NCI-H1436 treated with DMSO at 0.1 percent for 48 hours (cell line): ENCODE measurements at places on chromosomes 6 and 20.

DNA sequence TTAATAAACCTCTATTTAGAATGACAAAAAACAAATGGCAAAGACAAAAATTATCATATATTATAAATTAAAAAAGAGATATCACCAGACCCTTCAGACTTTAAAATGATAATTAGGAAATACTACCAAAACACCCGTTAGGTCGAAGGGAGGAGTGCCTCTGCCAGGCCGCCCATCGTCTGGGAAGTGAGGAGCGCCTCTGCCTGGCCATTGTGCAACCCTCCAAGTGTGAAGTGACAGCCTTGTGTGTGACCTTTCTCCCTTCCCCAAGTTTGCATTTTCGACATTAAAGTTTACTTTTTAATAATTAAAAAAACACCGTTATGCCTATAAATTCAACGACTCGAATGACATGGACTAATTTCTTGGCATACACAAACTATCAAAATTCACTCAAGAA lies 64.5 kb upstream of the TASP1 start:
- DNase-seq: no peak

- no peak for DNase-seq
Measured at GRCh38 chr6:132130626-132131298, 179.6 kb upstream of the CCN2 start.

DNA sequence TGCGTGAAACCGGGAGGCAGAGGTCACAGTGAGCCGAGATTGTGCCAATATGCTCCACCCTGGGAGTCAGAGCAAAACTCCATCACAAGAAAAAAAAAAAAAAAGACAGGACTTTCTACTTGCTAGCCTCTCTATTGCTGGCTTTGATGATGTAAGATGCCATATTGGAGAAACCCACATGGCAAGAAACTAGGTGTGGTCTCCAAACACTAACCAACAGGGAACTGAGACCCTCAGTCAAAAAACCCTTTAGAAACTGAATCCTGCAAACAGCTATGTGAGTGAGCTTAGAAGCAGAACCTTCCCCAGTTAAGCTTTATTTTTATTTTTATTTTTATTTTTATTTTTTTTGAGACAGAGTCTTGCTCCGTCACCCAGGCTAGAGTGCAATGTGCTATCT lies 18.4 kb upstream of the ZBTB22 start:
- DNase-seq: no peak

DNA sequence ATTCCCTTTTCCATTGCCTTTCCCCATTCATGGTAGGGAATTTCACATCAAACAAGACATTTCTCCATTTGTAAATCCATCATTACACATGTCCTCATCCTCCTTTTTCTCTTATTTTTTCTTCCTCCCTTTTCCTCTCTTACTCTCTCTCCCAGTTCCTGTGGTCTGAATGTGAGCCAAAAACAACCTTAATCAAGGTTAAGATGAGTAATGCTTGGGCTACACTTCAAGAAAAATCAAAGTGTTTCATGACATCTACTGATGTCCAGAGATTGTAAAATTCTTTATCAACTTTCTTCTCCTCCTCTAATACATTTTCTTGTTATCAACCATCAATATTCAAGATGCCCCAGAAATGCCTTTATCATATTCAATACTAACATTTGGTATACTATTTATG lies 208.0 kb upstream of the PRND start:
- no peak for DNase-seq

- no peak for DNase-seq
Measured at GRCh38 chr20:57082357-57082945, 184.0 kb downstream of the BMP7 start.

DNA sequence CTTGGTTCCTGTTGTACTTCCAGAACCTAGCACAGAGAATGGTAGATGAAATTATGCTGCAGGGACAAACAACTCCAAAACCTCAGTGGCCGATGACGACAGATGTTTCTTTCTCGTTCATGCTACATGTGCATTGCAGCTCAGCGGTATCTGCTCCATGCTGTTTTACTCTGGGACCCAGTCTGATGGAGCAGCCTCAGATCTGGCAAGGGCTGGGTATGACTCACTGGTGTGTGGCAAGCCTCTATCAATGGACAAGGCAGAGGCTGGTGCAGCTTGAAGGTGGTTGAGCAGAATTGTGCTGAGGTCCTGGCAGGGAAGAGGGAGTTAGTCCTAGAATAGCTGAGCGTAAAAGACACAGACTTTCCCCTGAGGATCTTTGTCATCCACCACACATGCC lies 10.3 kb upstream of the BLCAP start:
- DNase-seq: no peak

GRCh38 chr20:57294550-57294949 lies 28.1 kb upstream of the BMP7 start:
- no peak for DNase-seq

GRCh38 chr6:167091026-167091804 lies 31.7 kb upstream of the CCR6 start:
- DNase-seq: no peak

DNA sequence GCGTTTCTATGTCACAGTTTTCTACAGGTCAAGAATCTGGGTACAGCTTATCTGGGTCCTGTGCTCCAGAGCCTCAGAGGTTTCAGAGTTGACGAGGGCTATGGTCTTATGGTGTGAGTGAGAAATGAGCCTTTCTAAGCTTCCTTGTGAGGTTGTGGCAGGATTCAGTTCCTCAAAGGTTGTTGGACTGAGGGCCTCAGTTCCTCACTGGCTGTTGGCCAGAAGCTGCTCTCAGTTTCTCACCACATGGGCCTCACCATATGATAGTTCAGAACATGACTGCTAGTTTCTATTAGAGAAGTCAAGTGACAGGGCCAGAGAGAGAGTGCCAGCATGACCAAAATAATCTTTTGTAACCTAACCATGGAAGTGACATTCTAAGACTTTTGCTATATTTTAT lies 96.1 kb downstream of the NUS1 start:
- DNase-seq: no peak

DNA sequence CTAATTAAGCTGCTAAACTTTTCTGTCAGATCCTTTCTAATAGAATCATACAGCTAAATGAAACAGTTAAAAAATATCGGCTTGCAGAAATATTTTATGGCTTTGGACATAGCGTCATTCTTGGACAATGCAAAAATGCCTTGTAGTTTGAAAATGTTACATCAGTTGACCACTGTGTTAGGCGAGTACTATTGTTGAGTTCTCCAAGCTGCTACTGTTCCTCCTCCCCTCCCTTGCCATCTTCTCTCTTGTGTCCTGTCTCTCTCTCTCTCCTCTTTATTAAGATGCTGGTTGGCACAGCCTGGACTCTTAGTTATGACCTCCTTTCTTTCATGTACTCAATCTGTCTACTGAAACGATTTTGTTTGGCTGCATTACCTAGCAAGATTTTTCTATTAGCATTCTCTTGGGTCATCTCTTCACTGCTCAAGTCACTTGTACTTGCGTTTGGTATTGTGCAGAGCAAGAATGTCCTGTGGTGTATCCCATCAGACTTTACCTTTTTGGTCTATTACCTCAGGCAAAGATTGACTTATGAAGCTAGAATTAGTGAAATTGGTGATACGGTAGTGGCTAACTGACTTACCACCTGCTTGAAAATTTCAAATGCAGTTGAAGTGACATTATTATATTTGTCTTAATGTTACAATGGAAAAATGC lies 127.9 kb downstream of the FARS2 start:
- no peak for DNase-seq

DNA sequence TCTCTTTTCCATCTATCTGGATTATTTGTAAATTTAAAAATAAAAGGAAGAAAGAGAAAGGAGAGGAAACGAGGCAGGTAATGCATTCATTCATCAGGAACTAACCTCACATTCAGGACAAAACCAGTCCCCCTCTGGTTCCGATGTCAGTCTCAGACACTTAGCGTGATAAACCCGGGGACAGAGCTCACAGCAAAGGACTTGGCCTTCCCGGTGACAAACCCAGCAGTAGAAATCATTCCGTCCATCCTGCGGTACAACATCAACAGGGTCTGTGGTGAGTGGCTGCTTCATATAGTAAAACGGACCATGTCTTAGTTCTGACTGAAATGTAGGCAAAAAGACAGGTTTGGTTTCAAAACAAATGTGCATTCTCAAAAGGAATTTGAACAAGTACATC lies 57.9 kb downstream of the ZMYND8 start:
- no peak for DNase-seq

DNA sequence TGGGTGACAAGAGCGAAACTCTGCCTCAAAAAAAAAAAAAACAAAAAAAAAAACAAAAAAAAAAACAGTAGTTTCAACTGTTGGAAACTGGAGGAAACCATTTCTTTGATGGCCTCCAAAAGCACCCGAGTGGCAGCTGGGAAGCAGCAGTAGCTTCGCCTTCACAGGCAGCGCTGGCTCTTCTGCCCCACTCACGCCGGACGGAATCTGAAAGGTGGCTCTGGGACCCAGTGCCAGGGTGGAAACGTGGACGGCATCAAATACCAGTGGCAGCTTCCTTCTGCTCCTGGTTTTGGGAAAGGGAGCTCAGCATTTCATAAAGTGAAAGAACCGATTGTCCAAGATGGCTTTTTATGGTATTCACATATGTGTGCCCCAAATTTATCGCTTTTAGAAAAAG lies 159.4 kb downstream of the SMOC2 start:
- no peak for DNase-seq

DNA sequence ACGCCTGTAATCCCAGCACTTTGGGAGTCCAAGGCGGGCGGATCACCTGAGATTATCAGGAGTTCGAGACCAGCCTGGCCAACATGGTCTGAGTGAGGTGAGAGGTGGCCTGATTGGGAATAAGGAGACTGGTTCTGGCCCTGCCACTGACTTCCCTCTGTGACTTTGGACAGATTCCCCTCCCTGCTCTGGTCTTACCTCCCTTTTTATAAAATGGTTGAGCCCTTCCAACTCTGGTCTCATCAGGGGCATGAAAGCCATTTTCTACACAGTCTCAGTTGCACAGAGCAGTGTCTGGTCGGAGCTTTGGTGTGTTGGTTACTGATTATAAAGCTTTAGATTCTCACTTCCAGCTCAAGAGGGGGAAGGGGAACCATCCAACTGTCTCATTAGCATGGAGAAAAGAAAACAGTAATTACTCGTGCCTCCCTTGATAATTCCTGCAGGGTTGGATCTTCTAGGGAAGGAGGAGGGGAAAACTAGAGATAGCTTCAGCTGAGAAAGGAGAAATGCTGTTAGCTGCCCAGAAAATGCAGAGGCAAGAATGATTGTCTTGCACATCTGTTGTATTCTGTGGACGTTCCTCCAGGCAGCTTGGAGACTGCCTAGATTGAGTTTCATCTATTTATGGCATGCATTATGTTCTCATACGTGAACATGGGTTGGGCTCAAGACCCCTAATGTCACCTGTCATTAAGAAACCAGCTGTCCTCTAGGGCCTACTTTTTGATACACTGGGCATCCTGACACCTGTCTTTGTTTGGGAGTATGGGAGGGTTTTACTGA lies 30.4 kb downstream of the RALY start:
- no peak for DNase-seq

DNA sequence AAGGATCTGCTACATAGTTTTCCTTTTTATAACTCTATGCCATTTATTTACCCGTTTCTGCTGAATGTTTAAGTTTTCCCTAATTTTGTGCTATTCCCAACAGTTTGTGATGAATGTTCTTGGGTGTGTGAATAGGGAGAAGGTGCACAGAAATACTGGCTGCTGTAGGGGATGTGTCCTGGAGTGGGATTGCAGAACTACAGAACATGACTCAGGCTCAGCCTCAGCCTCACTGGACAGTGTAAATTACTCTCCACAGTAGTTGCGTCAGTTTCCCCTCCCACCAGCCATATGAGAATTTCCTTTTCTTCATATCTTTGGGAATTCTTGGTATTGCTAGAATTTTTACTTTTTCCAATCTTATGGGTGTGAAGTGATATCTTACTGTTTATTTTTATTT lies 57.0 kb downstream of the SLX4IP start:
- no peak for DNase-seq

DNA sequence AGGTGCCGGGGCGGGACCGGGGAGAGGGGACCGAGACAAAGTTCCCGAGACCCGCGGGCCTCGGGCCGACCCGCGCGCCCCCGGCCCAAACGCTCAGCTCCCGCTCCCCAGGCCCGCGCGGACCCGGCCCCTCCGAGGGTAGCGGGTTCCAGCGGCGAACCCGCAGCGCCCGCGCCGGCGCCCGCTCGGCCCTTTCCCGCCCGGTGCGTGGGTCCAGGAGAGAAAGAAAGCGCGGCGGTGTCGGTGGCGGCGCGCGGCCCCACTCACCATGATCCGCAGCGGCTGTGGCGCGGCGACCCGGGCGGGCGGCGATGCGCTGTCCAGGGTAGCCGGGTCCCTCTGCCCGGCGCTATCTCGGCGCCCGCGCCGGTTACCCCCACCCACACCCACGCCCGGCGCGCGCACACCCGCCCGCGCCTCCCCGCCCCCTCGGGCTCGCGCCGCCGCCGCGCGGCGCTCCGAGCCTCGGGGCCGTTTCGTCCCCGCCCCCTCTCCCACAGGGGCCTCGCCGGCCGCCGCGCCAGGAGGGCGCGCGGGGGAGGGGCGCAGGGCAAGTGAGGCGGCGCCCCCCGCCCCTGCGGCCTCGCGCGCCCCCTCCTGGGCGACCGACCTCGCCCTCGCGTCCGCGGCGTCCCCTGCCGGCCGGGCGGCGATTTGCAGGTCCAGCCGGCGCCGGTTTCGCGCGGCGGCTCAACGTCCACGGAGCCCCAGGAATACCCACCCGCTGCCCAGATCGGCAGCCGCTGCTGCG lies at the start of gene ELOVL2:
TSS of gene ELOVL2 (minus strand) at position 345 of the 751 bp plus-strand sequence. CDS start at position 270, 75 bp downstream.
- no peak for DNase-seq

DNA sequence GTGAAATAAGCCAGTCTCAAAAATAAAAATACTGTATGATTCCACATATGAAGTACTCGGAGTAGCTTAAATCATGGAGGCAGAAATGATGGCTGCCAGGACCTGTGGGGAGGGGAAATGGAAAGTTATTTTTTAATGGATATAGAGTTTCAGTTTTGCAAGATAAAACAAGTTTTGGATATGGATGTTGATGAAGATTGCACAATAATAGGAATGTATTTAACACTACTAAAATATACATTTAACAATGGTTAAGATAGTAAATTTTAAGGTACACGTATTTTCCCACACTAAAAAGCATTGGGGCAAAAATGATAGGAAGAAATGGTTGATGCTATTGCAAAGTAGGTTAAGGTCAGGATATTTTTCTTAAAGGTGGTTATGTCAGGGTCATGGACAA lies 1058.9 kb upstream of the MAP3K7 start:
- no peak for DNase-seq

GRCh38 chr20:62236766-62237513 lies 1.4 kb upstream of the OSBPL2 start:
- DNase-seq: no peak

- DNase-seq: no peak
Measured at GRCh38 chr6:99151634-99152346, 197.7 kb downstream of the FAXC start.

DNA sequence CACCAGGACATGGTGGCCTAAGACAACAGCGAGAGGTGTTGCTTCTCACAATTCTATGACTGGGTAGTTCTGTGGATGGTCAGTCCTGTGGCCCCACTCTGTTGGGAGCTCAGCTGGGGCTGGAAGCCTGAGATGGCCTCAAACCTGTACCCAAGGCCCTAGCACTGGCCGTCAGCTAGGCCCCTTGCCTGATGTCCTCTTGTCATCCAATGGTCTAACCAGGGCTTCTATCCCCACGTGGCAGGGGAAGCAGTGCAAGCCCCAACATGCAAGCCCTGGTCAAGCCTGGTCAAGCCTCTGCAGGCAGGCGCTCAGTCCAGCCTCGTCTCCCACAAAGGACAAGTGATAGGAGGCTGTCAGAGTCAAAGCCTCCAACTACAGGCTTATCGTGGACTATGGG lies 196.5 kb upstream of the CST7 start:
- no peak for DNase-seq

- no peak for DNase-seq
Measured at GRCh38 chr6:146200176-146200575, 171.3 kb downstream of the GRM1 start.
